Left lung (tissue), 14 donors: ENCODE measurements at places on chromosomes 7 and 10.

DNA sequence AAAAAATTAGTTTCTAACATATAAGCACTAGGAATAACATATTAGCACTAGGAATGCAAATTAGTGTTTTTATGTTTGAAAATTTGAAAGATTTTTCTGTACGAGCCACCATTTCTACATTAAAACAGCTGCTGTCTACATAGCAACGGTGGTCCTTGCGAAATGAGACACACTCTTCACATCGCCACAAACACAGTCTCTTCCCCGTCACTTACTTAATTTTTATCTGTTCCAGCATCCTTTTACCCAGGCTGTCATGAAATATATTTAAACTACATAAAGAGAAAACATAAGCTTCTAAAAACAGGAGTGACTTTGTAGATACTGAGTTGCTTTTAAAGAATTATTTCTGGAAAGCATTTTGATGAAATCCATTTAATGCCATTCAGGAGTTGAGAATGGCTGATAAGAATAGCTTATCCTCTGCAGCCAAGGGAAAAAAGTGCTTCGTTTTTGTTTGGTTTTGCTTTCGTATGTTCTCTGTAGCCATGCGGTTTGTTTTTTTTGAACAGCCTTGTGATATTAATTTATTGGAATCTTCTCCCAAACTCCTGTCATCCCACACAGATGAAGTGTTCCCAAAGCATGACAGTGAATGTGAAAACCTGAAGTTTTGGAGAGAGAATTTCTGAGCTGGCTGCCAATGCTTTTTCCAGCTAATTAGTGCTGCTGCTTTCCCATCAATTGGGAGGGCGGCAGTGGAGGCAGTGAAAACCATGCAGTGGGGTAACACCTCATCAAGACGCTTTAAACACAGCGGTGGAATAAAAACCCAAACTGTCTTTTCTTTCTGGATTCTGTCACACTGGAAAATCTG, 603.7 kb upstream of the ADARB2 start:
- H3K27me3 ChIP-seq: no peaks in the 10 kb centered on the region
- no peak overlapping the region for H3K4me3 ChIP-seq
- H3K36me3 ChIP-seq: no peaks in the 10 kb centered on the region
- no peaks in the 10 kb centered on the region for H3K4me1 ChIP-seq
- DNase-seq: peak; percentile 83

- DNase-seq: no peak
- peaks cover 7% of the 10 kb centered on the region for H3K36me3 ChIP-seq
- H3K27ac ChIP-seq: no peak overlapping the region
Measured at GRCh38 chr10:68334672-68335467, 2.1 kb upstream of the PBLD start.

- no peak overlapping the region for H3K4me3 ChIP-seq
- H3K4me1 ChIP-seq: peaks cover 9% of the 10 kb centered on the region
- no peak overlapping the region for H3K27ac ChIP-seq
- DNase-seq: no peak
- H3K27me3 ChIP-seq: peaks cover 5% of the 10 kb centered on the region
Measured at GRCh38 chr7:76155938-76156337, 45.8 kb upstream of the SRRM3 start.

GRCh38 chr7:139557857-139558581, 34.5 kb downstream of the CLEC2L start:
- H3K36me3 ChIP-seq: no peaks in the 10 kb centered on the region
- DNase-seq: no peak
- H3K4me1 ChIP-seq: no peaks in the 10 kb centered on the region
- H3K27me3 ChIP-seq: no peaks in the 10 kb centered on the region
- no peak overlapping the region for H3K4me3 ChIP-seq
- H3K27ac ChIP-seq: no peak overlapping the region

GRCh38 chr7:158317238-158318205, 270.1 kb downstream of the PTPRN2 start:
- peaks cover 39% of the 10 kb centered on the region for H3K27me3 ChIP-seq
- H3K4me3 ChIP-seq: no peak overlapping the region
- no peak overlapping the region for H3K27ac ChIP-seq
- no peaks in the 10 kb centered on the region for H3K36me3 ChIP-seq
- H3K4me1 ChIP-seq: no peaks in the 10 kb centered on the region
- no peak for DNase-seq

GRCh38 chr10:30877111-30877510, 154.6 kb downstream of the ZNF438 start:
- DNase-seq: no peak
- no peaks in the 10 kb centered on the region for H3K27me3 ChIP-seq
- no peak overlapping the region for H3K4me3 ChIP-seq
- no peaks in the 10 kb centered on the region for H3K4me1 ChIP-seq
- H3K27ac ChIP-seq: no peak overlapping the region

GRCh38 chr10:43913676-43914235, 265.1 kb upstream of the ZNF32 start:
- no peaks in the 10 kb centered on the region for H3K36me3 ChIP-seq
- no peak overlapping the region for H3K4me3 ChIP-seq
- peaks cover 6% of the 10 kb centered on the region for H3K4me1 ChIP-seq
- no peaks in the 10 kb centered on the region for H3K27me3 ChIP-seq
- DNase-seq: no peak

- no peaks in the 10 kb centered on the region for H3K27me3 ChIP-seq
- no peaks in the 10 kb centered on the region for H3K4me1 ChIP-seq
- no peak overlapping the region for H3K27ac ChIP-seq
- no peak overlapping the region for H3K4me3 ChIP-seq
Measured at GRCh38 chr7:9498303-9498702, 1064.9 kb downstream of the NXPH1 start.

GRCh38 chr7:82468435-82468834, 24.9 kb upstream of the CACNA2D1 start:
- no peak overlapping the region for H3K4me3 ChIP-seq
- no peaks in the 10 kb centered on the region for H3K27me3 ChIP-seq
- H3K4me1 ChIP-seq: no peaks in the 10 kb centered on the region
- H3K36me3 ChIP-seq: no peaks in the 10 kb centered on the region

DNA sequence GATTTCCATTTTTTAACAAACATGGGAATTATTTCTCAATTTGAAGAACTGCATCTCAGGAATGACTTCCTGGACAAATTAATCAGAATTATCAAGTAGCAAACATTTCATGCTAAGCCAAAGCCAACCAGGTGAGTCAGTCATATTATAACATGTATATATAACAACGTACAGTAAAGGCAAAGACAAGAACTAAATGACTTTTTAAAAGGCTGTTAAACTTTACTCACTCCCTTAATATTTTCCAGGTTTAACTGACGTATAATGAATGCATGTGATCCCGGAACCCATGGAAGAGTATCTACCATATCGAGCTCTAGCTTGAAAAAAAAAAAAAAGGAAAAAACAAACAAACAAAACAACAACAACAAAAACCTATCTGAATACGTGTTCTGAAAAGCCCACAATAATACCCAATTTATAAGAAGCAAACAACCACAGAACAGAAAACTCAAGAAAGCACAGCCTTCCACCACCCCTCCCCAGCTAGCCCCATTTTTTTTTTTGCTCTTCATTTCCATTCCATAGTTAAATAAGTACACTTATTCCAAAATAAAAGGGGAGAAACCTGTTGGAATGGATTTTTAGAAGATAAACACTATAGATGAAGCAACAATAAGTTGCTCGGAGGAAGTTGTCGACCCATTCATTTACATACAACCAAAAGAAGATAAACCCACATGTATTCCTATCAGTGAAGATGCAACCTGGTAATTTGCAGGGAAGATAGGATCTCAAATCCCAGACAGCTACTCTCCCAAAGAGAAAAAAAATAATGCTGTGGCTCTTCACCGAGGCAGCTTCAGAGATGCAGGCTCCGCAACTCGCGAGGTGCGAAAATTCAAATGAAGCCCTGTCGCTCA, 537 bp downstream of the NAPEPLD start:
- H3K4me1 ChIP-seq: peaks cover 23% of the 10 kb centered on the region
- H3K27ac ChIP-seq: peak overlapping the region; percentile 98
- H3K27me3 ChIP-seq: no peaks in the 10 kb centered on the region
- H3K36me3 ChIP-seq: no peaks in the 10 kb centered on the region
- DNase-seq: no peak

GRCh38 chr10:97329766-97330165, 4.8 kb downstream of the FRAT2 start:
- H3K27me3 ChIP-seq: no peaks in the 10 kb centered on the region
- peaks cover 73% of the 10 kb centered on the region for H3K4me1 ChIP-seq
- DNase-seq: no peak
- H3K36me3 ChIP-seq: no peaks in the 10 kb centered on the region
- H3K4me3 ChIP-seq: no peak overlapping the region

DNA sequence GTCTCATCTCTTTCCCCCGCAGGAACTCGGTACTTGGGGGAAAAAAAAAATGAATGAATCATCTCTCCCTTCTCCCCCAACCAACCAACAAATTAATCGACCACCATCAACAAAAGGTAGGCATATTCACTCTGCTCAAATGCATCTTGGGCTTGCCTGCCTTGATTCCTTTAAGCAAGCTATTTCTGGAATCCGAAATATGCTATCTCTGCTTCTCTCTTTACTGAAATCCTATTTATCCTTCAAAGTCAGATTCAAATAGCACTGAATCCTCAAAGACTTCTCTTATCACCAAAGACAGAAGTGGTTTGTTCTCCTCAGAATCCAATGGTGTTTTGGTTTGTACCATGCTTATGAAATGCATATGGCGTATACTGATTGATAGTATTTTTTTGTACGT, 49.6 kb upstream of the TPK1 start:
- H3K27me3 ChIP-seq: no peaks in the 10 kb centered on the region
- H3K36me3 ChIP-seq: no peaks in the 10 kb centered on the region
- H3K4me3 ChIP-seq: no peak overlapping the region
- no peaks in the 10 kb centered on the region for H3K4me1 ChIP-seq

DNA sequence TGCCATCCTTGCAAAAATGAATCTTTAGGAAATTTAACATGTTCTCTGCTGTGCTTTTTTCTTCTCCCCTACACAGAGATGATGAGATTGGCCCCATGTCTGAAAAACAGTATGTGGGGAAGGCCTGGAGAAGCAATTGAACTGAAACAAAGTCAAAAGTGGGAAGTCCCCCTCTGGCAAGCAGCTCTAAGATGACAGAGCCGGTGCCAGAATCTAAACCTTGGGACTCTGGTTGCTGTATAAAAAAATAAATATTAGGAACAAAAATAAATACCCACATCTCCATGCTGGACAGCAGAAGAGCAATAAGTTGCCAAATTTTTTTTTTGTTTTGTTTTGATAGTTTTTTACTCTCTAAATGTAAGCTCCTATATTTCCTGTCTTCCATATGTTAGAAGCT, 51.8 kb upstream of the TRIL start:
- no peaks in the 10 kb centered on the region for H3K4me1 ChIP-seq
- H3K4me3 ChIP-seq: no peak overlapping the region
- H3K27me3 ChIP-seq: no peaks in the 10 kb centered on the region
- no peak overlapping the region for H3K27ac ChIP-seq

GRCh38 chr7:47322731-47323130, 259.2 kb downstream of the TNS3 start:
- peaks cover 43% of the 10 kb centered on the region for H3K36me3 ChIP-seq
- H3K4me1 ChIP-seq: peaks cover 5% of the 10 kb centered on the region
- no peak for DNase-seq

DNA sequence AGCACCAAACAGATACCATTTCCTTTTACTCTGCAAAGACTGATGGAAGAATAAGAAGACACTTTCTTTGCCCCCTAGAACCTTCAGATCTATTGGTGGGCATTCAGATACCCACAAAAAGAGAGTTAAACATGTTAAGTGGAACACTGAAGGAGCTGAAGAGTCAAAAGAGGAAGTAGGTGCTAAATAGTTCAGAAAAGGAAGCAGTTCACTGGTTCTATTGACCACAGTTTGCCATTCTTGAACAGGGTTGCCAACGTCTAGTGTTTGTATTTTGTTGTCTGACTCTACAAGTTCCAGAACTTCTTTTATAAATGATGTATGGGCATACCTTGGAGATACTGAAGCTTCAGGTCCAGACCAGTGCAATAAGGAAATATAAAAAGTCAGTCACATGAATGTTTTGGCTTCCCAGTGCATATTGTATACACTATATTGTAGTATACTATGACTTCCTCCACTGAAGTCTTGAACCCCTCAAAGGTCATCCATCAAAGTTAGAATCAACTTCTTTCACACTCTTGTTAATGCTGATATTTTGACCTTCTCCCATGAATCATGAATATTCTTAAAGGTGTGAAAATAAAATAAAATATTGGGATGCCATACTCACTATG, 47.5 kb upstream of the AGR3 start:
- no peak overlapping the region for H3K4me3 ChIP-seq
- H3K27me3 ChIP-seq: no peaks in the 10 kb centered on the region
- peaks cover 46% of the 10 kb centered on the region for H3K4me1 ChIP-seq
- no peak overlapping the region for H3K27ac ChIP-seq
- no peak for DNase-seq

DNA sequence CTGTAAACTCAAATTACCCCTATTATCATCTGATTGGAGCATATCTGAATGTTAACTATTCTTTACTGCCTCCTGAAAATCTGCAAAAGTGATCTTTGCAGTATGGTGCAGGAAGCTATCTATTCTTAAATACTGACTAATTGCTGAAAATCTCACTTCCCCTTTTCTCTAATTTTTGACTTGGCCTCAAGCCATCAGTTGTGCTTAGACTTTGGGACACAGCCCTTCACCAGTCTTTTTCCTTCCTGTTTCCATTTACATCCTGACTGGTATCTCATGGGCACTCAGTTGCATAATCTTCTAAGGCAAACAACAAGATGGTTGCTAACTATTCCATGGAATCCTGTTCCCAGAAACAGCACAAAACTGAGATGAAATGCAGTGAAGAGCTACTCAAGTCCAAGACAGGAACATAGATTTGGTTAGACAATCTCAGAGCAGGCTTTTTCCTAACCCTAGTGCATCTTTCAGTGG, 228.5 kb downstream of the SORCS1 start:
- no peak overlapping the region for H3K27ac ChIP-seq
- no peaks in the 10 kb centered on the region for H3K27me3 ChIP-seq
- no peak for DNase-seq
- no peak overlapping the region for H3K4me3 ChIP-seq
- peaks cover 19% of the 10 kb centered on the region for H3K4me1 ChIP-seq

DNA sequence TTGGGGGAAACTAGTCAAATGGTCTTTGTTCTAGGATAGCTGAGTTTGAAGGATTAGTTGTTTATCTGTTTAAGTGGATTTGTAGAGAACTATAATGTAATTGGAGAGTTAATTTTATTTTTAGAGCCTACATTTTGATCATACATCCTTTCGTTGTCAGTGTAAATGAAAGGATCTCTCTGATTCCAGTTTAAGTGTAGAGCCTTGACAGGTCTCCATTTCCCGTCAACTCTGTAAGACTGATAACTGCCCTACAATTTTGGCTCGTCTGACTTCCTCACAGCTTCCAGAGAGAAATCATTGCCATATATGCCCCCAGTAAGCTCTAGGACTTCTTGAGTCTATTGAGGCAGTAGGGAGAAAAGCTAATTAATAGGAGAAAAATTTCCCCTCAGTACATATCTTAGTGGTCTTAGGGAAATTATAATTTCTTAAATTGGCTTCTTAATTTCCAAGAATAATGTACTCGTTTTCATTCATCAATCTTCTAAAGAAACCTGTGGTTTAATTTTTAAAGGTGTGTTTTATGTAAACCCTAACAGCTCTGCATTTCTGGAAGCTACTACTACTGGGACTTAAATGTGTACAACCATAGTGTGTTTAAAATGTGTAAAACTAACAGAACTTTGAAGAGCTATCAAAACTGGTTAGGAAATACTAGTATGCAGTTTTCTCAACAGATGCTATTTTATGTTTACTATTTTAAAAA, 3.8 kb downstream of the KMT2E start:
- H3K27ac ChIP-seq: peak overlapping the region; percentile 100
- H3K36me3 ChIP-seq: no peaks in the 10 kb centered on the region
- peaks cover 48% of the 10 kb centered on the region for H3K4me1 ChIP-seq
- DNase-seq: no peak

- H3K4me3 ChIP-seq: no peak overlapping the region
- no peak overlapping the region for H3K27ac ChIP-seq
- no peaks in the 10 kb centered on the region for H3K27me3 ChIP-seq
- H3K36me3 ChIP-seq: no peaks in the 10 kb centered on the region
- peak; percentile 1 for DNase-seq
Measured at GRCh38 chr10:106341356-106341755, 823.1 kb downstream of the SORCS1 start.
